AG04449 (cell line): ENCODE measurements at places on chromosomes 7 and 10.

GRCh38 chr7:114822131-114822530 is 99.8 kb upstream of the MDFIC start:
- DNase-seq, result no peak

GRCh38 chr10:30029872-30030256 is 29.5 kb downstream of the JCAD start:
- no peak for DNase-seq

GRCh38 chr10:80283119-80283518 is 6.3 kb downstream of the MAT1A start:
- DNase-seq, result no peak

GRCh38 chr10:74901301-74901700 is 74.9 kb downstream of the KAT6B start:
- DNase-seq, result no peak

DNA sequence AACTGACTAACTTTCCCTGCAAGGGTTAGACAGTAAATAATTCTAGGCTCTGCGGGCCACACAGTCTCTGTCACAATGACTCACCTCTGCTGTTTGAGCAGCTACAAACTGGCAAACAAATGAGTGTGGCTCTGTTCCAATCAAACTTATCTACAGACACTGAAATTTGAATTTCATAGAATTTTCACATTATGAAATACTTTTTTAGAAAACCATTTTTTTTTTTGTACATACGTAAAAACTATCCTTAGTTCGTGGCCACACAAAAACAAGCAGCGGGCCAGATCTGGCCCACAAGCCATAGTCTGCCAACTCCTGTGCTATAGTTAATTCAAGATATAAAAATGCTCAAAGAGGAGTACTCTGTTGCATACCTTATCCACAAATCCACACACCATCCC is 32.6 kb downstream of the PIP4K2A start:
- no peak for DNase-seq

DNA sequence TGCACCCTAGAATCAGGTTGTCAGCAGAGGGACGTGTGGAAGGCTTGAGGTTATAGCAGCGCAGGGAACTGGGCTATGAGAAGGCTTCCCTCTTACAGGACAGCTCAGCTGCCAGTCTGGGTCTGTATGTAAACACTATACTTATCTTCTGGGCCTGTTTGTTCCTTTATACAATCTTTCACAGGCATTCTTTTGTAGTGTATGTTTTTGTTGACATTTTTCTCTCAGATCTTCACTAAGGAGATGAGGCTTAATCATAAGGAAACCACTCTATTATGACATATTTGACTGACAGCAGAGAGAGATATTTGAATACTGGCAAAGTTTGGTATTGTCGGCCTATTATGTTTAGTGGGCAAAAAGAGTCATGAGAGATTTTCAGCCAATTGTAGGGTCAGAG is 929 bp downstream of the GBF1 start:
- no peak for DNase-seq

DNA sequence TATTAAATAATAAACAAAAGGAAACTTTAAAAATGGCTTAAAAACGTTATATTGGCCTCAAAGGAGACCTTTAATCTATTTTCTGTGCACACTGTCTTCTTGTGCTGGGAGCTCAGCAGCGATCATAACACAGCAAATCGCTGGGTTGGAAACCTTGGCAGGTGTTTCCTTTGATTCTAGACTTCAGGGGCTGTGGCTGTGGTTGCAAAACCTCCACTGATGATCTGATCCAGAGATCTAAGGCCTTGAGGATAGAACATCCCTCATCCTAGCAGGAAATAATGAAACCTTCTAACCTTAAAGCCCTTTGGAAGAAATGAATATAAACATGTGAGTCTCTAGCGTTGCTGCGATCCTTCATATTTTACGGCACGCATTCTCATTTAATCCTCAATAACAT is 29.8 kb downstream of the CDHR3 start:
- no peak for DNase-seq

GRCh38 chr10:30050411-30050810 is 9.0 kb downstream of the JCAD start:
- DNase-seq, result no peak

DNA sequence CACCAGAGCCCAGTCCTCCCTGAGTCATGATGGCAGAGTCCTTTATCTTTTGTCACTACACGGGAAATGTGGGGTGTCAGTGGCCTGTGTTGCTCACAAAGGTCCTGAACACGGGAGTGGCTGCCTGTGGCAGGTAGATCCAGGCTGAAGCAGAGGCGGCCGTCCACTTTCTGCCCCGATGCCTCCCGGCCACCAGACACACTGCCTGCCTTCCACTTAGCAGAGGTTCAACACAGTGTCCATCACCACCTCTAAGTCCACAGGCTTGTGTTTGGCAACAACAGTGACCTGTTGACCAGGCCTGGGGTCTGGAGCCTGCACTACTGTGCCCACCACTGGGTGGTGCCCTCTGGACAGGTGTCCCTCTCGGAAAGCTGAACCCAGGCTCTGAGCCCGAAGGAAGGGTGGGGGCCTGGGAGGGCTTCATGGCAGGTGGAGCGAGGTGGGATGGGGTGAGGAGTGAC is 49.9 kb upstream of the CAMK2B start:
- DNase-seq, result no peak

DNA sequence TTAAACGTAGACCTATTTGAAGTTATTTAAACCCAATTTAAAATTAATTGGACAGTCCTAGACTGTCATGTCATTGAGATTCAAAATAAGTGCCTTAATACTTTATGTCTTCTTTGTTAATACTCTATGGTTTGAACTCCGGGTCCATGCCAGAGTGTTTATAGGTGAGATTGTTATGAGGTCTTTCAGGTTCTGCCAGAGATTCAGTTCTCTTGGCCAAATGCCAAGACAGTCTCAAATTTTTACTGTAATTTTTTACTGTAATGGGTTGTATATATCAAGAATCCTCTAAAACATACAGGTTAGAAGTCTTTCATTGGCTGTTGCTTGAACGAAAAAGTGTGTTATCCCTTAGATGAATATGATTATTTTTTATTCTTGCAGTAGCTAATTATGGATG is 3.9 kb downstream of the ADD3 start:
- DNase-seq, result no peak

DNA sequence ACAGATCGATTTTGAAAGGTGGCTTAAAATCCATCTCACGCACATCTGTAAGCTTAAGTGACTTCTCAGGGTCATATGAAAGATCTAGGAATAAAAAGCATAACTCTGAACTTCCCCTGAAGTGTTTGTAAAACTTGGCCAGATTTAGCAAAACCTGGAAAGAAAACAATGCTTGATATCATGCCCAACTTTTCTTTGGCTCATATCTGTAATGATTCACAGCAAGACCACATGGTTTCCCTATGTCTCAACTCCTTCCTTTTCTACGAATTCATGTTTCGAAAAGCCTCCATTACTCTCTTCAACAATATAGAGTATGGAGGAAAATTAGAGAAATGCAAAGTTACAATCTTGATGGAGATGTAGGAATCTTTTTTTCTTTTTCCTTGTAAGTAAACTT is 20.1 kb upstream of the CABCOCO1 start:
- DNase-seq, result no peak

GRCh38 chr7:33079763-33080690 is 17.5 kb upstream of the NT5C3A start:
- no peak for DNase-seq

- no peak for DNase-seq
These were observed 71.9 kb downstream of the MKI67 start for GRCh38 chr10:128054163-128054970.

- no peak for DNase-seq
These were observed 39.9 kb upstream of the RABGEF1 start for GRCh38 chr7:66700633-66701131.

DNA sequence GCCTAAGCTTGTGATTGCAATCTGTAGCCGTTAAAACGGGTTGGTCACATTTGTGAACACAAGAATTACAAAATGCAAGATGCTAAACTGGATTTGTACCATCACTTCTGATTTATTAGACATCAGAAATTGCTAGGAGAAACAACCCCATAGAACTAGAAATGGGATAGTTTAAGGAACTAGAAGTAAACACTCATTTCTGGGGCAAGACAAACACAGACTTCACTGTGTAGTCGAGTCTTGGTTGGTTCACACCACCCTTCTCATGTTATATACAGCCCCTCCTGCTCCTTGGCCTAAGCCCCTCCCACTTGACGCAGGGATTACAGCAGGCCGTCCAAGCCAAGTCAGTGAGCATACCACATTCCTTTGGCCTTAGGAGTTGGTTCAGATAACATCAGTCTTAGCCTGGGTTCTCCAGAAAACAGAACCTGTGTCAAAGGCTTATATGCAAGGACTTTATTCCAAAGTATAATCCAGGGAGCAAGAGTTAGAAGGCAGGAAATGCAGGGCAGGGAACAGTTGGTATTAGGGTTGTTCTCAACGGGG is 2.0 kb upstream of the NRAP start:
- DNase-seq, result peak; percentile 70

DNA sequence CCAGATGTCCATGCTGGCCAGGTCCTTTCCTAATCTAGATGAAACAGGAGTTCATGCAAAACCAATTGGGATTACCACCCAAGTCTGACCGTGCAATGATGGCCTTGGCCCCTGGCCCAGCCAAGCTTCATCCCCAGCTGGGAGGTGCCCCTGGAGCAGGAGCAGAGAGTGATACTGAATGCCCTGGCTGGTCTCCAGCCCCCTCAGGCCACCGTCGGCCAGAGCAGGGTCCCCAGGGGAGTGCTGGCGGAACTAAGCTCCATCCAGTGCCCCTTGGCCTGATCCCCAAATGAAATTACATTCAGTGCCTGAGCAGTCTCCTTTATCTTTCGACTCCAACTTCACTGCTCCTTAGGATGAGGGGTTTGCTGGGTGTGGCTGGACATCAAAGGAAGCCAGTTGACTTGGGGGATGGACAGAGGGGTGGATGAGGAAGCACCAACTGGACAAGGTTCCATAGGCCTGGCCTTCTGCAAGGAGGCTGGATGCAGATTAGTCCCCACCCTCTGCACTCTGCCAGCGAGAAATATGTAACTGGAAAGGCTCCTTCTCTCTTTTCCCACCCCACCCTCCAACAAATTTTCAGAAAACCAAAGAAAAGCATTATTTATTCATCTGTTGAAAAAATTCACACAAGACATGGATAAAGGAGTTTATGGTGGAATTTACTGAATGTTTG is 275.5 kb downstream of the PLXNA4 start:
- no peak for DNase-seq

DNA sequence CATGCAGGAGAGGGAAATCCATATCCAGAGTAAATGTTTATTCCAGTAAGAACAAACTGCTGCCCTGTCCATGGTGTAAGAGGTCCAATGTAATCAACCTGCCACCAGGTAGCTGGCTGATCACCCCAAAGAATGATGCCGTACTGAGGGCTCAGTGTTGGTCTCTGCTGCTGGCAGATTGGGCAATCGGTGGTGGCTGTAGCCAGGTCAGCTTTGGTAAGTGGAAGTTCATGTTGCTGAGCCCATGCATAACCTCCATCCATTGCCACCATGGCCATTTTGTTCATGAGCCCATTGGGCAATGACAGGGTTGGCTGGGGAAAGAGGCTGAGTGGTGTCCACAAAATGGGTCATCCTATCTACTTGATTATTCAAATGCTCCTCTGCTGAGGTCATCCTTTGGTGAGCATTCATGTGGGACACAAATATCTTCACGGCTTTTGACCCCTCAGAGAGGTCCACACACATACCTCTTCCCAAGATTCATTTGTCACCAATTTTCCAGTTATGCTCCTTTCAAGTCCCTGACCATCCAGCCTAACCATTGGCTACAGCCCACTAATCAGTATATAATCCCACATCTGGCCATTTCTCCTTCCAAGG is 23.3 kb upstream of the PAPSS2 start:
- DNase-seq, result no peak

- no peak for DNase-seq
These were observed 94.0 kb downstream of the SORBS1 start for GRCh38 chr10:95467162-95467599.

DNA sequence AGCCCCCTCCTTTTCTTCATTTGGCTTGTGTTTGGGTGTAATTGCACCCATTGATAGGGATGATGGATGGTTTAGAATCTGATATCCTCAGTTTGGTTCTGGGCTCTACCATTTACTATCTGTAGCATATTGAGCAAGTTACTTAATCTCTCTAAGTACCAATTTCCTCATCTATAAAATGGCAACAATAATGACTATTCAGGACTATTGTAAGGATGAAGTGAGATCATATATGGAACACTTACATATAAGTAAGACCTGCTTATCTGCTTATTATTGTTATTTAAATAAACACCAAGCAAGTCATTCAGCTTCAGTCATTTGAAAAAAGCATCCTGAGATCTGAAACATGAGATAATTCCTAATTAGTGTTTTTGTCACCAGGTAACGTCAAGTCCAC is 127.0 kb downstream of the SEC23IP start:
- DNase-seq, result no peak

DNA sequence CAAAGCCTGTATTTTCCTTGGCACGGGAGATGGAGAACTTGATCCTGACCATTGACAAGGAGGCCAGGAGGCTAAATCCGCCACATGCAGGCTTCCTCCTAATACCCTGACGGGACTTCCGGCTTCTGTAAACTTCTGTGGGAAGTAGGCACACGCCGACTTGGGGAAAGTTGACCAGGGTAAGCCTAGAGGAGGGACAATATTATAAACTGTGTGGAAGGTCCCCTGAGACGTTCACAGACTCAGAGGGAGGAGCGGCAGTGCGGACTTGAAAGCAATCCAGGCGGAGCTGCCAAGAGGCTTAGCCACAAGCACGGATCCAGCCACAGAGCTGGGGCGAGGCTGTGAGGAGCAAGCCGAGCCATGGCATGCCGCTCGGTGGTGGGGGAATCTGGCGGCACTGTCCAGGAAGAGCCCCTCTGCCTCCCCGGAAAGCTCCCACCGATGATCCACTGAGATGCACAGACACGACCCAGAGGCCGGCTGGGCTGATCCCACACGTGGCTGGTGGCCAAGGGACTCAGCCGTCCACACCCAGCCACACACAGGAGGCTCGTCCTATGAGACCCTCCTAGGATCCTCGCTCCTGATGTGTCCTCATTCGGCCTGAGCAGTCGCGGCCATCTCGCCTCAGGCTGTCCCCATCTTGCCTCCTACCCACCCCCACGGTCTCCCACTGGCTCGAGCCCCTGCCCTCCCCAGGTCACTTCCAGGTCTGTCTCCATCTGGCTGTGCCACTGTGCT is 40.0 kb upstream of the INSIG1 start:
- DNase-seq, result peak; percentile 51

DNA sequence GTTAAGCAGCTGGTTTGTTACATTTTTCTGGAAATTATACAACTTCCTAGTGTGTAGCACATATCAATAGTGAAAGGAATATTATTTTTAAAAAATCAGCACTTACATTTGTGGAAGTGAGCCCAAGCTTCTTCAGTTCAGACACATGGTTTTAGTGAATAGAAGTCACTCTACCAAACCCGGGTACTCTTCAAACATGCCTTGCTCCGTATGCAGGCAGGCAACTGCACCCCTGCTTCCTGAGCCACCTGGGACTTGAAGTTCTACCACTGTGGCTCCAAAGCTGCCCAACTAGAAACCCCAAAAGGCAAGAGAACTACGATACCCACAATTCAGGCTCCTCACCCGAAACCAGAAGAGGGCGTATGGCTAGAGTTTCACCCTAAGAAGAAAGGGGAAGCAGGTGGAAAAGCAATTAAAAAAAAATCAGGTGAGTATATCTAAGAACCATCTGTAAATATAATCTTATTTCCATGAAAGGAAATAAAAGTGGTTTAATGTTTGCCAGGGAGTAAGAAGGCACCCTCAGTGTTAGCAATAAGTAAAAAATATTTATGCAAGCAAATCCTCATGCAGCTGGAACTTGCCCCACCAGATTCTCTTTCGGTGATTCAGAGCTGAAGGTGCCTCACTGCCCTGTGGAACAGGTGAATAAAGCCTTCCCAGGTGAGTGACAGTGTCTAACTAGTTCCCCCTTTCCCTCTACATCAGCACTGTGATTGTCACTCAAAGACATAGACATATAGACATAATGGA is at the start of gene MACC1:
Gene MACC1 (minus strand): TSS at position 192 of the 756 bp plus-strand sequence. CDS start 55,522 bp downstream, outside the sequence.
- DNase-seq, result no peak

- DNase-seq, result no peak
These were observed 46.9 kb upstream of the GDF10 start for GRCh38 chr10:47253030-47253637.
